ENCODE measurements at places on chromosomes 7 and 10. TPM values are rescaled to one million over a fixed set of nuclear protein-coding genes. Genes with fewer than 3 reads are reported as not detected.

The TAS2R39 gene
- total RNA-seq, result not detected

The CNPY1 gene
- total RNA-seq, result not detected

The SPDYE16 gene
- total RNA-seq, result 0.03 TPM

The CEP41 gene
- total RNA-seq, result 5.5 TPM

The ASB10 gene
- total RNA-seq, result not detected

The HECTD2 gene
- 19.7 TPM for total RNA-seq

The RGS10 gene
- total RNA-seq, result 2.2 TPM

The FZD8 gene
- 7.7 TPM for total RNA-seq

The GTF2IRD2 gene
- 19.7 TPM for total RNA-seq

The LRIT1 gene
- not detected for total RNA-seq

The TMEM236 gene
- 1.4 TPM for total RNA-seq

The BAIAP2L1 gene
- 32.0 TPM for total RNA-seq

DNA sequence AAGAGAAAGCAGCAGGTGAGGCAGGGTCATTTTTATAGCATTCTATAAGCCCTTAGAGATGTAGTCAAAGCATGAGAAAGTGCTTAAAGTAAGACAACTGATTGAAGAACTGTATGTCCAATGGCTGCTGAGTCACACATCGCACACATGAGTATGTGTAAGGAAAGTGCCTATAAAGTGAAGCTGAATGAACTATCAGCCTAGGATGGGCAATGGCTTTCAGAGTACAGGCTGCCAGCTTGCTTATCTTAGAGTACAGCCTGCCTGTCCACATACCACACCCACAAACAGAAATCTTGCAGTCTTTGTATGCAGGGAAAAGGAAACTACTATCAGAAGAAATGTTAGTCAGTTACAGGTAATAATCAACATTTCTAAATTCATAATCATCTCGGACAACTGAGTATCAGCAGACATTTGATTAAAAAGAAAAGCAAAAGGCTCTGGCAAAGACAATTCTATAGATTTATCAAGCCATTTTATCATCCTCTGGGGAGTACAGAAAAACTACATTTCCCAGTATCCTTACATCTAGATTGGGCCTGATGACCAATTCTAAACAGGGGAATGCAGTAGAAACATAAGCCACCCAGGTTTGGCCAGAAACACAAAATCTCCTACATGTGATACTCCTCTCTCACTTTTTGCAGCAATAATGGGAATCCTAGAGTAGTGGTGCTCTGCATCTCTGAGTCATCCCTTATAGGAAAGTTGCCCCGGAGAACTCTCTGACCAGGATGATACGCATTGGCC is 16.2 kb upstream of the EPHB6 start:
- DNase-seq, result peak; percentile 40

DNA sequence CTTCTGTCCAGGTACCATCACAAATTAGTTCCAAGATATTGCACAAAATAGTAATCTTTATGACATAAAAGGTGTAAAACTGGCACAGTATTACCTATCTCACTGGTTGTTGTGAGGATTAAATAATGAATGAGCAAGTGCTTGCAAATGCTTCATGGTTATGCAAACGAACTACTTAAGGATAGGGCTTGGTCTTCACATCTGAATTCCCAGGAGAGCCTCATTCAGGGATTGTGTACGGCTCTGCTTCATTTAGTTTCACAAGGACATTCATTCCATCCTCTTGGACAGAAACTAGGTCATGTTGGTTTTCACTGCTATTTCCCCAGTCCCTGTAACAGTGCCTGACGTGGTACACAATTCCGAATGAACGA is 12.1 kb downstream of the ABCA13 start:
- DNase-seq, result no peak

- DNase-seq, result no peak
Measured at GRCh38 chr7:99898836-99899235, 20.5 kb downstream of the TRIM4 start.

GRCh38 chr10:3887404-3887803 is 102.4 kb upstream of the KLF6 start:
- DNase-seq, result no peak

- DNase-seq, result no peak
Measured at GRCh38 chr10:50498465-50498864, 125.3 kb downstream of the SGMS1 start.

DNA sequence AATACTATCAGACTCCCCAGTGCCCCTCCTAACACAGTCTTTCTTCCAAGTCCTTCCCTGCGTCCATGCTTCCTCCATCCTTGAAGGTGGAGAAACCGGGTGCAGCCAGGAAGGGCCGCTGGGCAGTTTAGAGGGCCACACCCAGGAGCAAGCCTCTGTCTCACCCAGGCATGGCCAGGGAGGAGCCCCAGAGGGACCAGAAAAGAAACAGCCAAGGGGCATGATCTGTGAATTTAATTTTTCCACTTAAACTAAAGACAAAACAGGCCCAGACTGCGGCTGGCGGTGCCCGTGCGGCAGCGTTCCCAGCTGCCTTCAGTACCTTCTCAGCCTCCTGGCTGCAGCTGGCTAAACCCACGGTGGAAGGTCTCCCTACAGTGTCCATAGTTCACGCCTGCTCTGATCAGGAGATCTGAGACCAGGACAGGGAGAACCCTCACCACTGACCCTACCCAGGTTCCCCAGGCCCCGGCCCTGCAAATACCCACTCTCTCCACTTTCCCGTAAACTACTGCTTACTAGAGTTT is 12.9 kb downstream of the UNCX start:
- DNase-seq, result no peak

- peak; percentile 70 for DNase-seq
Measured at GRCh38 chr7:129169171-129169671, 19.2 kb upstream of the SMO start.

DNA sequence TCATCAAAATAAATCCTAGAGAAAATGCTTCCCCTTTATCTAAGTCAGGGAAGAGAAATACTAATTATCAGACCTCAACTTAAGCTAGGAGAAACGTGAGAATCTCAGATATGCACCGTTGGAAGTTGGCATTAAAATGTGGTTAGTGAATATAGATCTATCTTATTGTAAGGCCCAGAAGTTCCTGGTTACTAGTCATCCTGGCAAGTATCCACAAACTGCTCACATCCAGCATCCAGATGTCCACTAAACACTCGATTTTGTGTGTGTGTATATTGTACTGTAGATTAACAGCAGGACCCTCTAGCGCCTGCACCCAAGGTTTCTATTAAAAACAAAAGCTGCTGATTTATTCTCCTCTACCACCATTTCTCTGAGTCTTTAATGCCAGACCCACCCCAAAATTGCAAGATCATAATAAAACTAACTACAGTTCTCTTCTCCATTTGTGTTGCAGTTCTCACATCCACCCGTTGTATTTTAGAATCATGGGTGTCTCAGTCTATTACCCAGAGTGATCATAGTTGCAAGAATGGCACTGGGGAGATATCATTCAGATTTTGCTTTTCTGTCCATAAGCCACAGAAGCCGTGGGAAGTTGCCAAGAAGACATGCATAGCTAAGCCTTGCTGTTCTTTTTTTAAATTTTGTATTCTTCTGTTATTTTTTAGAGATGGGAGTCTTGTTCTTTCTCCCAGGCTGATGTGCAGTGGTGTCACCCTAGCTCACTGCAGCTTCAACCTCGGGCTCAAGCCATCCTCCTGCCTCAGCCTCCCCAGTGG is 165.4 kb downstream of the KIAA1217 start:
- no peak for DNase-seq

DNA sequence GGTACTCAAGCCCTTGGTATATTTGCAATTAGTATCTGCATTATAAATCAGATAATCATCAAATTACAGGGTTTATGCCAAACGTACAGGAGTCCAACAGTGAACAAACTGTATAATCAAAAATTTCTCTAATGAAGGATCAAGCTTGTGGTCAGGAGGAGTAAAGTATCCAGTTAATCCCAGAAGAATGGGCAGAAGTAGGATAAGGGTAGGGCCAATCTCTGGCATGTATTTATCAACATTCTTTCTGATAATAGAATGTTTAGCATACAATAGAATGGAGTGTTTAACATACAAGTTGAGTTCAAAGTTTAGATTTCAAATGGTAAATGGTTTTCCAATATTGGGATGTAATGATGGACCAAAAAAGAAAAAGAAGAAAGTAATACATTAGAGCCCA is 103.0 kb downstream of the CALD1 start:
- DNase-seq, result no peak

GRCh38 chr10:126459032-126459831 is 71.0 kb upstream of the ADAM12 start:
- no peak for DNase-seq

- DNase-seq, result no peak
Measured at GRCh38 chr10:125417605-125418004, 257.2 kb upstream of the CTBP2 start.

DNA sequence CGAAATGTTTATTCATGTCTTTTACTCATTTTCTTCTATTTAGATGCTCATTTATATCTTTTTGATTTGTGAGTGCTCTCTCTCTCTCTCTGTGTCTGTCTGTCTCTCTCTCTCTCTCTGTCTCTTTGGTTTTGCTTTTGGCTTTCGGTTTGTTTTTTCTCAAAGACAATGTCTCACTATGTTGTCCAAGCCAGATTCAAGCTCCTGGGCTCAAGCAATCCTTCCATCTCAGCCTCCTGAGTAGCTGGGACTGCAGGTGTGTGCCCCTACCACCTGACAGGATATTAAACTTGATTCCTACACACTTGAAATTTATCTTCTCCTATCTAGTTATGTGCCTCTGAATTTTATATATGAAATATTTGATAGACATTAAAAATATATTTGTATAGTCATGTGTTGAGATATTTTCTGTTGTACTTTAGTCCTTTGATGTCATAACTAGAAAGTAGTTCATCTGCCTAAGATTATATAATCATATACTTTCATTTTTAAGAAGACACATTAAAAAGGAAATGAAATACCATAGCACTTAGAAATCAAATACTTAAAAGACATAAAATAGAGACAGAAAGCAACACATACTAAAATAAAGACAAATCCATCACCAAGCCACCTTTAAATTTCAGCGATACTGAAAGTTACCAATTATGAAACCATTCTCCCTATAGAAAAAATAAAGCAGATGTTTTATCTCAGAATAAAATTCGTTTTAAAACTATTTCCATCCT is 68.1 kb upstream of the SFMBT2 start:
- DNase-seq, result no peak

- no peak for DNase-seq
Measured at GRCh38 chr7:71504697-71505441, 372.9 kb downstream of the GALNT17 start.

- DNase-seq, result no peak
Measured at GRCh38 chr10:7635408-7636125, 31.2 kb downstream of the ITIH5 start.

DNA sequence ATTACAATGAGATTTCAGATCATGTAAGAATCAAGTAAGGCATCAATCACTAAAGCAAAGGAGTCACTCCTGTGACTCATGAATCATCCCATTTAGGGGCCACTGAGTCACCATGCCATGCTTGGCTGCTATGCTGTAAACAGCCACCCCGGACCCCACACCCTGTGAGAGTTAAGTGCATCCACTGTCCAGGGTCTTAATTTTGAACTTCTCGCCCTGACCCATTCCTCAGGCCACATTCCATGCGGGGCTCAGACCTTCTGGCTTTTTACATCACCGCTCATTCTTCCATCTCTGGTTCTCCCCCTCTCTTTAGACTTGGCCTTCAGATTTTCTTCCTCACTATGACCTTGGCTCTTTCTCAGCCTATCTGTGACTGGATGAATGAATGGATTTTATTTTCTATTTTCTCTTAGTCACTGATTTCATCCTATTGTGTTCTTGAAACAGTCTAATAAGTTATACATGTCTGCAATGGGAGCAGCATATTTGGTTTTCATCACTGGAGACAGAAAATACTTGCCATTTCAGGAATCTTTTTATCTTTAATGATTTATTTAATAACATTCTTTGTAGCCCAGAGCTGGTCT is 239.6 kb downstream of the SKIDA1 start:
- no peak for DNase-seq

- no peak for DNase-seq
Measured at GRCh38 chr10:93593749-93594148, 7.3 kb downstream of the RBP4 start.

DNA sequence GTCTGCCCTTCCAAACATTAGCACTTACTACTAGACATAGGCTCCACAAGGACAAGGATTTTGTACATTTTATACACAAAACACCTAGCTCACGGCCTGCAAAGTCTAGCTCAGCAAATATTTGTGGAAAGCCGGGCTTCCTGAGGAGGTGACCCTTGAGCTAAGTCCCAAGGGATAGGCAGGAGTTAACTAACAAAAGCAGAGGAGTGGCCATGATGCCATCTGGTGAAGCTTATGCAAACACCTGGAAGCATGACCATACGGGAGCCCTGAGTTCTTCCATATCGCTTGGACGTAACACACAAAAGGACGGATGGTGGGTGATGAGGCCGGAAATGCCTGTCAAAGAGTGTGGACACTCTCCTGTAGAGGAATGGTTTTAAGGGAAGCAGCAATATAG is 25.9 kb upstream of the YAE1 start:
- DNase-seq, result peak; percentile 48

DNA sequence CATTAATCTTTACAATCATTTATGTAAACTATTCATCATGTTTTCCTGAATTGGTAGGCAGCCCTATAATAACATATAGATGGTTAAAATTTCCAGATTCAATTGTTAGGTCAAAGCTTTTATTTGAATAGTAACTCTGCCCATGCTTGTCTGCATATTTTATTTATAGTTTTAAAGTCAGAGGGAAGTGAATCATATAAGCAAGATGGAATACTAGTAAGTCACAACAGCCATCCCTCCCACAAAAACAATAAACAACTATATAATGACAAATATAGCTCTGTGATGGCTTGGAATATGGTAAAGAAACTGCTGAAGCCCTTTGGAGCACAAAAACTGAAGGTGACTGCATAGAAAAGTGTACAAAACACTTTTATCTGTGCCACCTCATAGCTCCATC is 156.3 kb upstream of the TMEM106B start:
- DNase-seq, result no peak

DNA sequence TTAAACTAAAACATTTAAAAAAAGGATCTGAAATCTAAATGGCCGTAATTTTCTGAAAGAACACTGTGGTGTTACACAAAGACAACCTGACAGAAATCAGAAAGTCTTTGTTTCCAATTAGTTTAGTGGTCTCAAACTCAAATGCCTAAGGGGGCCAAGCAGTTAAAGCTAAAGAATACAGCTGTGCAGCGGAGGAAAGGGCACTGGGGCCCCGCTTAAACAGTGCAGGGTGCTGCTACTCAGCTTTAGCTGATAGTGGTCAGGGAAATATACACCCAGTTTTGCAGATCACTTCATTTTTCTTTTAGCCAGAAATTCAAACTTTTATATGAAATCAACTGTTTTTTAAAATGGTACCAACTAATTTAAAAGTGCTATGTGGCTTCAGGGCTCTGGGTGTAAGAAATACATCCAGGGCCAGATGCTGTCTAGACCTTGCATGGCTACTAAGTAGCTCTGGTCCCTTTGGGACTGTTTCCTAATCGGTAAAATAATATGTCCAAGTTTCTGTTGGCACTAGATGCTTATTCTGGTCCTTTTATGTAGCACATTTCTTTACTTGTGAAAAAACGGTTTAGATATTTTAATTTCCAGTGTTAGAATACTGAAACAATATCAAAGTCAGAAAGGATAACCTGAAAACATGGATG is 161.8 kb upstream of the LAMB4 start:
- DNase-seq, result no peak
